ENCODE measurements at places on chromosomes 2 and 18. TPM values are rescaled to one million over a fixed set of nuclear protein-coding genes. Genes with fewer than 3 reads are reported as not detected.

DNA sequence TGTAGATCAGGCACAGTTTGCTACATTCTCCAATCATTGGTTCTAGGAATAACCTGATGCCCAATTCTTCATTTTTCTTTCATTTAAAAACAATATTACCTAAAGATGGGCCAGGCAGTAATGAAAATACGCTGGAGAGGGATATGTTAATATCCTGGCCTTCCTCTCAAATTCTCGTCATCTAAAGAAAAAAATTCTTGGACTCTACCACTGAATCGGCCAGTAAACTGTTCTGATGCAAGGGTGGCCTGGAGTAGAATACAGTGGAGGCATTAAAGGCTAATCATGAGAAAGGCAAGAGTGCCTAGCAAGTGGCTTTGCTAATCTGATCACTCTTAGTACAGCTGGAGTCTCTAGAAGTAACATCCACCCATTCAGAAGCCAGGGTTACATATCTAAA lies 157.7 kb downstream of the ANTXR1 start:
- no peak for DNase-seq

DNA sequence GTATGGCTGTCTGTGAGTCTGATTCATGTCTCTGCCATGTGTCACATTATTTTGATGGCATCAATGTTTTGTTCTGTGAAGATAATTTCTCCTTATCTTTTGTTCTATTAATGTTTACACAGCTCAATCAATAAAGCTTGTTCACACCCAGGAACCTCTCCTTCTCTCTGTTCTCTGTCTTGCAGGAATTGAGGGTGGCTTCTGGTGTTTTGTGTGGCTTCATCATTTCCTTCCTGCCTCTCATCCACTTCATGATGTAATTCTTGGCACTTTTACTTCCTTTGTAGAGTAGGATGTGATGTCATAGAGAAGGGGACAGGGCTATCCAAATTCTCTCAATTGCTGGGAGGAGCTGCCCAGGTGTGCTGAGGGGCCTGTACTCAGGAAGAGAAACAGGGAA lies 27.2 kb downstream of the ASXL3 start:
- no peak for DNase-seq

DNA sequence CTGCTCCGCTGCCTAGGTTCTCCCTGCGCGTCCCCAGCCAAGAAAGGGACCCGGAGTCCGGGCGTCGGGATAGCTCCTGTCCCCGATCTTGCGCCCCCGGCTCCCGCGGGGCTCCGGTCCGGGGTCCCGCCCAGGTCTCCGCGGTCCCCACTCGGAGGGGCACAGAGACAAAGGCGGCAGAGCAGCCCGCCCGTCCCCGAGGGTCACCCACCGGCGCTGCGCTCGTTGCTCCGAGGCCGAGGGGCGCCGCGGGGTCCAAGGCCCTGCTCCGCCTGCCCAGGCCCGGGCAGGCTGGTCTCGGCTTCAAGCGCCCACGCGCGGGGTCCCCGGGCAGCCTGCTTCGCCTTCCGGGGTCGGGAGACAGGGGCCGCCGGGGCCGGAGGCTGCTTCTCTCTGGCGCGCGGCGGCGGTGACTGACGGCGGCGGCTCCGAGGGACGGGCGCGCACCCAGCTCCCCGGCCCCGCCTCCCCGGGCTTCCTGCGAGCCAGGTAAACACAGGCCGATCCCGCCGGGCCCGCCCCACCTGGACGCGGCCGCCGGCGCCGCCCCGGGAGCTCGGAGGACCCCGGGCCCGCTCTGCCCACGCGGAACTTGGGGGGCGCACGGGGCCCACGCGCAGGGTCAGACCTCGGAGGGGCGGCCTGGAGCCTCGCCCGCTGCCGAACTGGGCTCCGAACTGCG lies at the start of gene MBP:
Gene MBP, minus strand, starts transcription at position 415 of the 682 bp plus-strand sequence. CDS start 27,522 bp downstream, outside the sequence.
- peak; percentile 70 for DNase-seq

ERBB4 gene
- not detected for polyA plus RNA-seq

GRCh38 chr2:237652181-237652580 lies 24.8 kb downstream of the LRRFIP1 start:
- no peak for DNase-seq

- no peak for DNase-seq
These were observed 80.1 kb downstream of the SOCS6 start for GRCh38 chr18:70368903-70369302.

- DNase-seq, result peak; percentile 60
These were observed 682 bp downstream of the DUSP2 start for GRCh38 chr2:96144481-96145035.

GRCh38 chr2:230678451-230678850 lies 34.2 kb upstream of the CAB39 start:
- no peak for DNase-seq

- DNase-seq, result no peak
These were observed 15.0 kb upstream of the HTR2B start for GRCh38 chr2:231139796-231140195.
